H1 (cell line): ENCODE measurements at places on chromosomes 7 and 10. TPM values are rescaled to one million over a fixed set of nuclear protein-coding genes. Genes with fewer than 3 reads are reported as not detected.

DNA sequence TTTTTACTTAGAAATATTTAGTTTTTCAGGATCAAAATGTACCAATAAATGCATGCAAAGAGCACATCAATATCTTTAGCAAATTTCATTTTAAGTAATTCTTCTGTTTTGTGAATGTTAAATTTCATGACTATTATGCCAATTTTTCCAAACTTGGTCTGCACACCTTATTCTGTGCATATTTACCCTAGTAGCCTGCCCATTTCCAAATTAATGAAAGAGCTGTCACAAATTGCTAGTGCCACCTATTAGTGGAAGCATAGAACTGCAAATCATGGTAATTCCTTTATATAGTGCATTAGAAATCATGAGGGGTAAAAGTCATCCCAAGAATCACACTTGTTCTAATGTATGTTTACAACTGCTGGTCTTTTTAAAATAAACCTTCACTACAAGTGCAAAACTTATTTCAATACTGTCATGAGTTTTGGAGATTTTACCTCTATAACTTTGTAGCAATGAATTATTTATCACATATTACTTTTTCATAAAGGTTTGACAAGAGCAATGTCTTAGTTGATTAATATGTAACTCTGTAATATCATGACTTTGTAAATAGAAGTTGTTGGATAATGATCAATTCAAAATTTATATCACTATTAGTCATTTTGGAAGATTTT, 5.7 kb downstream of the SEMA3A start:
- no peak for DNase-seq

LRRC17 gene
- total RNA-seq: 3.0 and 3.3 TPM in 2 replicates

ACBD7 gene
- total RNA-seq: 17.8 and 19.6 TPM in 2 replicates

GRCh38 chr7:77335581-77335980, 80.6 kb downstream of the GSAP start:
- no peak for DNase-seq

DNA sequence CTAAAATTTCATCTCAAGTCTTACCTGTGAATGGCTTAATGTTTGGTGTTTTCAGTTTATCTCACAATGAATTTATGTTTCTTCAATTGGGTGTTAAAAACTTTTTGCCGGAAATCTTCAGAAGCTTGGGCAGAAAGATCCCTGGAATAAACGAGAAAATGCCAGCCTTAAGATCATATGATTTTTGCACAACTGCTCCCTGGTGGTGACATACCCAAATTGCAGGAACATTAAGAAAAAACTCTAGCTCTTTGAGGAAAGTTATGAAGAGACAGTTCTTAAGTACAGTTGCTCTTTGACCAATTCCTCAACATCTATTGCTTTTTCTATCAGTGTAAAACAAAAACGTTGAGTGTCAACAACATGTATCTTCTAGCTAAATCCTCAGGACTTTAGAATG, 48.2 kb upstream of the CREB5 start:
- DNase-seq: no peak

GRCh38 chr7:27976531-27976930, 204.1 kb downstream of the JAZF1 start:
- DNase-seq: no peak
